ENCODE measurements at places on chromosomes 1 and 21.

DNA sequence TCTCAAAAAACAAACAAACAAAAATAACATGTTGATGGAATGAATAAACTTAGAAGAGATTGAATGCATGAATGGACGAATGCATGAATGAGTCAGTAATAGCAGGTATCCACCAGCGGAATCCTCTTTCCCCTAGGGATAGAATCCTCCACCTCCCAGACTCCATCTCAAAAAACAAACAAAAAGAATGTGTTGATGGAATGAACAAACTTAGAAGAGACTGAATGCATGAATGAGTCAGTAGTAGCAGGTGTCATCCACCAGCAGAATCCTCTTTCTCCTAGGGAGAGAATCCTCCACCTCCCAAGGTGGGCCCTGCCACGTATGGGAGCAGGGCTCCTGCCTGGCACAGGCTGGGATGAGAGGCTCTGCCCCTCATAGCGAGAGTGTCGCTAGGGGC lies 26.8 kb upstream of the RNF19B start:
- no peak for DNase-seq
- no peak overlapping the region for H3K27ac ChIP-seq
- peaks cover 4% of the 10 kb centered on the region for H3K4me1 ChIP-seq

DNA sequence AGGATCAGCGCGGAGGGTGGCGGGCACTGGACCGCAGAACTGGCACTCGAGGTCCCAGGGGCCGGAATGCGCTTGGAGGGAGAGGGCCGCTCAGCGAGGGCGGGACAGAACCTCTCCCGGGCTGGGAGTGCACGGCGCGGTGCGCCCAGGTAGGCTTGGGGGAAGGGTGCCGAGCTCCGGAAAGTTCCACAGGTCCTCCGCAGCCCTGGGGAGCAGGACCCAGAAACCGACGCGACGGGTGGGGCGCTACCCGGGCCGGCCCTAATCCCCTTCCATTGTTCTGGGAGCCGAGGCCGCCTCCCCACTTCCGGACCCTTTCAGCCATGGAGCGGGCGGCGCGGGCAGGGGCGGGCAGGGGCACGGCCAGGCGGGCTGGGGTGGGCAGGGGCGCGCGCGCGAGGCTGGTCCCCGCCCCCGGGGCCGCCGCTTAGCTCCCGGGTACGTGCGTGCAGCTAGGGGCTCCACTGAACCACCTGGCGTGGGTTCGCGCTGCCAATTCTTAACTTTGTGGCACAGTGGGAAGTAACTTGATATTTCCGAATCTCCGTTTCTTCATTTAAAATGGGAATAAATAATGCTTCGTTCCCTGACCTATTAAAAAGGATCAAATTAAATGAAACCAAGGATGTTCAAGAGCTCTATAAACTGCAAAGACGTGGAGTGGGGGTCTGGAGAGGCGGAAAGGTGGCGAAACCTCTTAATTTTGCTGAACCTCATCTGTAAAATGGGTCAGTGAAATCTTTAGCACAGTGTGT lies 20.7 kb downstream of the LGR6 start:
- no peak overlapping the region for H3K4me3 ChIP-seq
- H3K27me3 ChIP-seq = peaks cover 2% of the 10 kb centered on the region
- DNase-seq = peak; percentile 27
- no peaks in the 10 kb centered on the region for H3K36me3 ChIP-seq
- no peak overlapping the region for H3K27ac ChIP-seq

DNA sequence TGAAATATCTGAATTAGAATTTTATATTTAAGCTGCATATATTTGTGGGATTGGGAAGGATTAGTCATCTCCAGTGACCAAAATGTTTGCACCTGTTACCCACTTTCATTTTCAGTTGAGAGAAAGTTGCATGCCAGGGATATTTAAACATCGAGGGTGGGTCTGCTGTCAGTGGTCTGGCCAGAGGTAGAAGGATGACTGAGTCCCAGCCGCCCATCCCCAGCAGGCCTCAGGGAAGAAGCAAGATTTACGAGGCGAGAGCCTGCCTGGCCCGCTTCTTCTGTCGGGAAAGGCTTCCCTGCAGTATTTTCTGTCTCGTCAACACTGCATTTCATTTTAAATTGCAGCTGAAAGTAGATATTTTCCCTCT lies 1.4 kb upstream of the MAN1C1 start:
- no peak overlapping the region for H3K4me3 ChIP-seq
- no peaks in the 10 kb centered on the region for H3K36me3 ChIP-seq
- peaks cover 2% of the 10 kb centered on the region for H3K27me3 ChIP-seq

DNA sequence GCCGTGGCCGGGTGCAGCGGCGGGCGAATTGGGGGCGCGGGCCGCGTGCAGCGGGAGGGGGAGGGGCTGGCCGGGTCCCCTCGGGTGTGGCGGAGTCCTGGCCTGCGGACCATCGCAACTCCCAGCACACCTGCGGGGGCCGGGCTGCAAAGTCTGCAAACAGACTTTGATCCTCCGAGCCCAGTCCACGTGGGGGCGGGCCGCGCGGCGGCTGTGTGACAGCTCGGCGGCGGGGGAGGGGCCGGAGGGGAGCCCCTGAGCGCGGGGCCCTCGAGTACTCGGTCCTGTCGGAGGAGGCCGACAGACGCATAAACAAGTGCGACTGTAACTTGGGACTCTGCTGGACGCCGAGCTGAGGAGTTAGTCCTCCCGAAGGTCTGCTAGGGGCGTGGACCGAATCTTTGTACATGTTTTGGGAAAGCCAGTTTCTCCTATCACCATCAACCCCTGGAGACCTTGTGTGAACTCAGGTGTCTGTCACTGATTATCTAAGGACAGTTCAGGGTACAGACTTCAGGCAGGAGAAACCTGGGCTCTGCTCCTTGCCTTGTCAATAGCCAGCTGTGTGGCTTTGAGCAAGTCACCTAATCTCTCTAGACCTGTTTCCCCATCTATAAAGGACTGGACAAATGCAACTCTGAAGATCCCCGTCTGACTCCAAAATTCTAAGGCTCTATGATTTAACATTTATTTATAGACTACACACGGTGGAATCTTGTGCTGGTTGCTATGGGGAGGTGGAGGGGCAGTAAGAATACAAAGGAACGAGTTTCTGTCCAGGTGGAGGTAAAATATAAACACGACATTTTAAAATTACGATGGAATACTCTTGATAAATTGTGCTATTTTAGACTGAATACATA lies 710 bp upstream of the SLC30A1 start:
- no peak overlapping the region for H3K27ac ChIP-seq
- no peaks in the 10 kb centered on the region for H3K27me3 ChIP-seq
- H3K4me3 ChIP-seq = peak overlapping the region; percentile 82
- peaks cover 16% of the 10 kb centered on the region for H3K36me3 ChIP-seq
- no peak for DNase-seq

DNA sequence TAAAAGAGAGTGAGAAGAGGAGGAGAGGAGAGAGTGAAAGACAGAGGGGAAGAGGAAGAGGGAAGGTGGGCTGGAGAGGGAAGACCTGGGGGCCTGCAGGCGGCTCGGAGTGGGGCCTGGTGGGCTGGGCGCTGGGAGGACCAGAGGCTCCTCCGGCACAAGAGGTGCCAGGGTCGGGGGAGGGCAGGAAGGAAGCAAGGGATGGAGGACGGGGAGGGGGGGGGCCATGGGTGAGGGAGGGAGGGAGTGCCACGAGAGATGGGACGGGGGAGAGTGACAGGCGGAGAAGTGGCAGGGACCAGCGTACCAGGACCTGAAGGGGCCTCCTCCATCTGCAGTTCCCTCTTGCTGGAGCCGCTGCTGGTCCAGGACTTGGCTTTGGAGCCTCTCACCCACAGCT lies 87.7 kb downstream of the CASZ1 start:
- no peak for DNase-seq
- H3K36me3 ChIP-seq = no peaks in the 10 kb centered on the region
- peak overlapping the region; percentile 45 for H3K4me3 ChIP-seq
- H3K27me3 ChIP-seq = no peaks in the 10 kb centered on the region
- no peak overlapping the region for H3K27ac ChIP-seq
- peaks cover 52% of the 10 kb centered on the region for H3K4me1 ChIP-seq

GRCh38 chr21:31750843-31751242 lies 18.9 kb upstream of the SCAF4 start:
- H3K36me3 ChIP-seq = no peaks in the 10 kb centered on the region
- H3K4me1 ChIP-seq = peaks cover 2% of the 10 kb centered on the region
- H3K27me3 ChIP-seq = no peaks in the 10 kb centered on the region
- no peak for DNase-seq

GRCh38 chr1:153801786-153802697 lies 26.8 kb downstream of the SLC27A3 start:
- no peak for DNase-seq
- H3K27me3 ChIP-seq = no peaks in the 10 kb centered on the region
- peaks cover 13% of the 10 kb centered on the region for H3K36me3 ChIP-seq
- no peak overlapping the region for H3K27ac ChIP-seq
- no peaks in the 10 kb centered on the region for H3K4me1 ChIP-seq

DNA sequence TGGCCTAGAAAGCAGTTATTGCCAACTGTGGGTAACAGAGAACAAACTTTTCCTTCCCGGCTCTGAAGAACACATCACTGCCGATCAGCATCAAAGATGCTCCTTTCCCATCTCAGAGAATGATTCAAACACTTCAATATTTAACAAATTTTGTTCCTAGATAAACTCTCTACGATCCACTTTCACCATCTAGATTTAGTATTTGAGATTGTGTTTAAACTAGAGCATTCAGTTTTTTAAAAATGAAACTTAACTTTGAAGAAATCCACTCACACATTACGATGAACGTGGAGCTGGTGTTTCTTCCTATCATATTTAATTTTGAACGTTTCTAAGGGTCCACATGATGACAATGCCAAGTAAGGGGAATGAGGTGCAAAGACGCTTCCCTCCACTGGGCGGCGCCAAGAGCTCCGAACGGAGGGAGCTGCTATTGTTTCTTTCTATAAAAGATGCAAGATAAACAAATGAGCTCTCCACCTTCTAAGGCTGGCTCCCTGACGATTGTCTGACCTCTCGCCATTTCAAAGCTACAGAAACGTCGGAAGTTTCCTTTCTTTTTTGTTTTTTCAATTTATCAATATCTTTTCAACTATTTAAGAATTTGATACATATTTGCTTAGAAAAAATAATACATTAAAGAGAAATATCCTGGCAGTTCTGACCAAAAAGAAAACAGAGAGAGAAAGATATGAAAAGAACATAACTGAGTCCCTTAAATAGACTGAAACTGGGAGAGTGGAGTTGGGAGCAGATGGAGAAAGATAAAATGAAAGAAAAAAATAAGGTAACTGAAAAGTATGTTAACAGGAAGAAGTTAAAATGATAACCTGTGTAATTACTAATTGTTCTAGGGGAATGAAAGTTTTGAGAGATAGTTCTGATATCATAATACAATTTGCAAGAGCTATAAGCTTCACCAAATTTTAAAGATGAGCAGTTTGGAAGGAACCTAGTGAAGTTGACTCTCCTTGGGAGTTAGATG lies 4.4 kb upstream of the BARHL2 start:
- H3K27ac ChIP-seq = no peak overlapping the region
- peaks cover 10% of the 10 kb centered on the region for H3K4me1 ChIP-seq
- no peak overlapping the region for H3K4me3 ChIP-seq
- no peaks in the 10 kb centered on the region for H3K36me3 ChIP-seq
- no peak for DNase-seq

- no peaks in the 10 kb centered on the region for H3K27me3 ChIP-seq
- H3K4me3 ChIP-seq = no peak overlapping the region
- no peaks in the 10 kb centered on the region for H3K36me3 ChIP-seq
- H3K4me1 ChIP-seq = peaks cover 10% of the 10 kb centered on the region
- H3K27ac ChIP-seq = no peak overlapping the region
- DNase-seq = no peak
Observed at GRCh38 chr21:45317398-45318145, 29.9 kb upstream of the POFUT2 start.

DNA sequence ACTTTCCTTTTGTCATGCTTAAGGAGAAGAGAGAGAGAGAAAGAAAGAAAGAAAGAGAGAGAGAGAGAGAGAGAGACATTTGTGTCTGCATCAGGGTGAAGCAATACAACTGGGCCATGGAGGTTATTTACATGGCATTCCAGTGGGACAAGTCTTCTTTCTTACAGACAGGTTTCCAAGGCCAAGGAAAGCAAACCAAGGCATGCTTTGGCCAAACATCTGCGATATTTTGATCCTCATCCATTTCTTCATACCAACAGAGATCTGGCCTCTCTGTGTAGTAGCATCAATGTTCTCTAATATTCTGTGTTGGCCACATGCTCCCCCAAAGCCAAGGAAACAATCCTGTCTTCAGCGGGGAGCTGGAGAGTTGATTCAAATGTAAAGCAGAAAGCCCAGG lies 292.1 kb downstream of the SETD4 start:
- H3K4me3 ChIP-seq = no peak overlapping the region
- H3K36me3 ChIP-seq = no peaks in the 10 kb centered on the region
- H3K4me1 ChIP-seq = no peaks in the 10 kb centered on the region
- H3K27ac ChIP-seq = no peak overlapping the region
- no peak for DNase-seq
- no peaks in the 10 kb centered on the region for H3K27me3 ChIP-seq

DNA sequence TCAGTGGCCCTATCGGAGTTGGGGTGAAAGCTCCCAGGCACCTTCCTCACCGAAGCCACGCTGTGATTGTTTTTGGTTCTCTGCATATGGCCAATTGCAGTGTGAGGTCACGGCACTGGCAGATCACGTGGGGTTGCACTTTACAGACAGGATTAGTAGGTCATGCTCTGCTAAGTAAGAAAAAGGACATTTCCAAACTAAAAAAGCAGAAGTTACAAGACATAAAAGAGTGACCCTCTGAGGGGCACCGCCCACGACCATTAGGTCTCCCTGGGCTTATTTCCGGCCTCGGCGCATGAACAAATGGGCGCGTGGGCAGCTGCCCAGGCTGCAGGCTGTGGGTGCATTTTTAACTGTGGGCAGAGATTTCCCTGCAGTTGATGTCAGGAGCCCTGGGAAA lies 2.0 kb downstream of the CAPN9 start:
- peaks cover 15% of the 10 kb centered on the region for H3K4me1 ChIP-seq
- no peak overlapping the region for H3K4me3 ChIP-seq
- H3K36me3 ChIP-seq = no peaks in the 10 kb centered on the region
- H3K27me3 ChIP-seq = no peaks in the 10 kb centered on the region
- no peak overlapping the region for H3K27ac ChIP-seq
- DNase-seq = no peak

- H3K4me3 ChIP-seq = no peak overlapping the region
- DNase-seq = no peak
- H3K27me3 ChIP-seq = no peaks in the 10 kb centered on the region
- H3K36me3 ChIP-seq = no peaks in the 10 kb centered on the region
- no peaks in the 10 kb centered on the region for H3K4me1 ChIP-seq
- no peak overlapping the region for H3K27ac ChIP-seq
Observed at GRCh38 chr1:119766374-119766794, 2.3 kb downstream of the HMGCS2 start.

DNA sequence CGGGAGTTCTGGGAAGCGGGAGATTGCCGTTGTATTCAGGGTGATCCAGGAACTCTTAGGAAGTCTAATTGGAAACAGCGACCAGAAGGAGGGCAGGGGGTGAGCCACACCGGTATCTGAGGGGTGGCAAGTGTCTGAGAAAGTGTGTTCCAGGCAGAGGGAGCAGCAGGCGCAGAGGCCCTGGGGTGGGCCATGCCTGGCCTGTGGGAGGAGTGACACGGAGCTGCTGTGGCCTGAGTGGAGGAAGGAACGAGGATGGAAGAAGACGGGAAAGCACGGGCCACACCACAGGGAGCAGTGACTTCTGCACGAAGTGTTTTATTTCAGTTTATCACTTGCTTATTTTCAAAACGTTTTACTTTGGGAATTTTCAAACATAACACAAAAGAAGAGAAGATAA lies 11.3 kb downstream of the PER3 start:
- no peak for DNase-seq
- no peaks in the 10 kb centered on the region for H3K27me3 ChIP-seq
- H3K36me3 ChIP-seq = peaks cover 8% of the 10 kb centered on the region
- no peak overlapping the region for H3K27ac ChIP-seq
- H3K4me3 ChIP-seq = no peak overlapping the region

Measured in neuronal stem cell (in vitro differentiated cells).